ENCODE measurements at places on chromosomes 12 and 14.

DNA sequence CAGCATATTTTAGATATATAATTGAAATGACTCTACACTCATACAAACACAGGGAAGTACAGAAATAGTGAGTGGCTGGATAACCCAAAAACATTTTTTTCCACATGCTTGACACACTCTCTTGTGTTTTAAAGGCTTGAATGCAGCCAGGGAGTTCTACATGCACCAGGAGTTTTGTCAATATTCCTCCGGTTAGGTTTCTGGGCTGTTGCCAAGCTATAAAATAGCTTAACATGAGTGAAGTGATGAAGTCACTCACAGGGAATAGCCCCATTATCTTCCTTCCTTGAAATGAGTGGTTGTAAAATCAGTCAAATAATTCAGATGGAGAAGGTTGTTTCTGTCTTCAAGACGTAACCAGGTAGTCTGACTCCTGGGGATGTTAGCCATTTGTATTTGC lies 582.7 kb downstream of the SLC6A15 start:
- DNase-seq = no peak

DNA sequence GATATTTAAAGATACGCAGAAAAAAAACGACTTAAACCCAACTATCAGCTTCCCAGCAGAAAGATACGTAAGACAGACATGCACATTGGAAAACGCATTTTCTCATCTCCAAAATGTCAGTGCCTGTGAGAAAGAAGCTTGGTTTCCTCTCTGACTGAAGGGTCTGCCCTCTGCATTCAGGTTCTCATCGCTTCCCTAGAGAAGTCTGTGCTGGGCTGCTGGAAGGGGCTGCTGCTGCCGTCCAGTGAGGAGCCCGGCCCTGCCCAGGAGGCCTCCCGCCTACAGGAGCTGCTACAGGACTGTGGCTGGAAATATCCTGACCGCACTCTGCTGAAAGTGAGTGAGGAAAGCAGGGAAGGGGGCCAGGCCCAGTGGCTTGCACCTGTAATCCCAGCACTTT lies 4.7 kb upstream of the PFDN5 start:
- no peak for DNase-seq

GRCh38 chr14:32171469-32171868 lies 30.4 kb upstream of the RNU6-7 start:
- DNase-seq = no peak

DNA sequence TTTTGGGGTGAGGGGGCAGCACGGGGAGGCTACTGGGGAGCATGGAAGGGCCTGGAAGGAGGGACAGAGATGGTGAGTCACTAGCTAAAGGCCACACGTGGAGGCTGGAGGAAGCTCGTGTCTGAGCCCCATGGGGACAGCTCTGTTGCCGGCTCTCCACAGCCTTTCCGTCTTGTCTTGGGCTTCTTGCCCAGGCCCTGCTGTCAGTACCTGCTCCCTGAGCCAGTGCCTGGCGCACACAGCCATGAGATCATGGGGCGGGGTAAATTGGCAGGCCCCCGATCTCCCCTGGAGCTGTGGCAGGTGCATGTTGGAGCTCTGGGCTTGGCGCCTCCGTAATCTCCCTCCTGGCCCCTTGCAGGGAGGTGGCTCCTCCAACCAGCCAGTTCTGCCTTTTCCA lies 16.1 kb upstream of the KRT80 start:
- no peak for DNase-seq

- no peak for DNase-seq
Observed at GRCh38 chr12:79127271-79127751, 262.7 kb downstream of the SYT1 start.

- DNase-seq = no peak
Observed at GRCh38 chr12:92745856-92746550, 43.2 kb downstream of the PLEKHG7 start.

DNA sequence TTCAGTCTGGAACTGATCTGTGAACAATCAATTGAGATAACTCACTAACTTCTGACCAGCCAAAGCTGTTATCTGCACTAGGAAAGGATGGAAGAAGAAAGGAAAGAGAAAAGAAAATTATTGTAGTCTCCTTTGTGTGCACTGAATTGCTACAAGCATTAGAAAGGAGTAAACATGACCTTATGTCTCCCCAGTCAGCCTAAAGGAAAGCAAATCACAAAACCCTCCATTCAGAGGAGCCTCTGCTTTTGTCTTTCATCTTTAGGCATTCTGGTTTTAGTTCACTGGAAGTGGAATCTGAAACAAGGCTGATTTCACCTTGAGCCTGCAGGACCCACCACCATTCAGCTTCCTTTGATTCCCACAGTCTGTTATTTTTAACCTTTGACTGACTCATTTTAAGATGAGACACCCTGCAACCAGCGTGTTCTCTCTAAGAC lies 26.0 kb downstream of the TBX3 start:
- no peak for DNase-seq

- DNase-seq = no peak
Observed at GRCh38 chr14:58189176-58189575, 10.8 kb upstream of the ACTR10 start.

DNA sequence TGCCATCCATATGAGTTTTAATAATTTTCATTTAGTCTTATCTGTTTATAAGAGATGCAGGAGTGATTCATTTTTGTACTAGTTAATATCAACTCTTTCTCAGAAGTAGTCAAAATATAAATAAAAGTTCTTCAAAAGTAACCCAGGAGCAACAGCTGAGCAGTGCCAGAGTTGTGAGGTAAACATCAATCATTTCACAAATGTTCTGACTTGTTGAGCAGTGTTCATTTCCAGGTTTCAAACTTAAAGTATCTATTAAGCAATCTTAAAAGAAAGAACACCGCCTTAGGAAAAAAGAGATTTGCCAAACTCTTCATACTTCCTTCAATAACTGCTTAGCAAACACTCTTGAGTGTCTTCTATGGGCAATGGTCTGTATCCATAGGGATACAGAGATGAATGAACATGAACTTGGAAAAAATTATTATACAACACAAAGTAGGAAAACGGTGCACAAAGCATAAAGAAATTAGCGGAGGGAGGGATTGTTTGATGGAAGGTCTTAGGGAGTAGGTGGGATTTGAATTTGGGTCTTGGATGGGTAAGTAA lies 41.9 kb upstream of the POC1B start:
- DNase-seq = no peak

DNA sequence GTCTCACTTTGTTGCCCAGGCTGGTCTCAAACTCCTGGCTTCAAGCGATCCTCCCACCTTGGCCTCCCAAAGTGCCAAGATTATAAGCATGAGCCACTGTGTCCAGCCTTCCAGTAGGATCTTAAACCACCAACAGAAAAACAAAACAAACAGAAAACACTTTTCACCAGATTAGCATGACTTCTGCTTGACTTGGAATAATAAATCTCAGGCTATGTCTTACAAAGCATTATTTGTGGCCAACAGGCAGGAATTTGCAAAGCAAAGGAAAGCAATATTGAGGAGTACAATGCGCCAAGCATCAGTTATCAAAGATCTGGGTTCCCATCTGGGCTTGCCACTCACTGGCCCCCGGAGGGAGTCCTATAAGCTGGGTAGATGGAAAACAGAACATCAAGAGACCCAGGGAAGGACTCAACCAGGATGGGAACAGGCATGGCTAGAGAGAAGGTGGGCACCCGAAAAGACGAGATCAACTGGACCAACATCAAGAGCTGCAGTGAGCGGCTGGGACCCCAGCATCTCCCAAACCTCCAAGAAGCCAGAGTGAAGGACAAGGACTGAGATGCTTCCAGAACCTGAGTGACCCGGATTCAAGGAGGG lies 101.2 kb downstream of the TMEM30B start:
- DNase-seq = no peak

DNA sequence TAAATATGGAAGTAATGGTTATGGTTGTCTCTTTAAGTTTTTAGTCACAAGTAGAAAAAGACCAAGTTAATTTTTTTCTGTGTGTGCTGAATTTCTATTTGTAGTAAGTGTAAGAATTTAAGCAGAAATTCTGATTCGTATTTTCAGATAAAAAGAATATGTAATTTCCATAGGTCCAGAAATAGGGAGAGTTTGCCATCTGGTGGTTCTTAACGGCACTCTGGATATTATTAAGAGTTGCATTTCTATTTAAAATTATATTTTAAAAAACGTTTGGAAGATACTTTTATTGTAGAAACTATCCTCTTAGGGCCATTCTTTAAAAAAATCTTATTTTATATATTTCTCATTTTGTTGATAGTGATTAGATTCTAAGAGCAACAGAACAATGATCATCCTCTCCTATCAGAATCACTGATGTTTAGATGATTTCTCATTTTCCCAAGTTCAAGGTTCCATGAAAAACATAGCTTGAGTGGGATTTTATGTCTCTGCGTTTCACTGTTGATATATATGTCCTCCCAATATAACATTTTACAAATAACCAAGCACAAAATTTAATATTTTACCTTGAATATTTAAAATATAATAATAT lies 88.3 kb downstream of the LRRK2 start:
- DNase-seq = no peak
